ENCODE measurements at places on chromosomes 6 and 20.

GRCh38 chr20:18006684-18007083 lies 37.9 kb downstream of the MGME1 start:
- DNase-seq = no peak

- no peak for DNase-seq
Measured at GRCh38 chr6:3236005-3236404, 8.6 kb upstream of the TUBB2B start.

DNA sequence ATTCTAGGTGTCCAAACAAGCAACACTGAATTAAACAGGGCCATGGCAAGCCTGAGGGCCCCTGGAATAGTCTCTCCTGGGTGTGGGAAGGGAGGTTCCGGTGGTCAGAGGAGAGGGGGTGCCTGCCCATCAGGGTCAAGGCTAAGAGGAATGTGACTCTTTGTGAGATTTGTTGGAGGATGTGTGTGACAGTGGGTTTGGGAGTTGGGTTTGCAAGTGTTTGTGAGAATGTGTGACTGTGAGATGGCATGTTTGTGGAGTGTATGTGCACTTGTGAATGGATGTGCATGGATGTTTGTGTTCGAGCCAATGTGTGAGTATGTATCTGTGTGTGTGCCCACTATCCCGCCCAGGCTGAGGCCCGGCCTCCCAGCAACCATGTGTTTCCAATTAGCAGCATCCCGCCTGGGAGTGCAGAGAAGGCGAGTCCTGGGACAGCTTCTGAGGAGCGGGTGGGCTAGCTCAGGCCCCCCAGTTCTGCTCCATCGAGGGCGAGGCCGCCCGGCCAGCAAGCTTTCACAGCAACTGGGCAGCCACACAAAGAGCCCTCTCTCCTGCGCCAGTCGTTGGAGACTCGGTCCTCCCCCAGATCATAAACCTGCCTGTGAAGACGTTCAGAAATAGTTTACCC lies 12.6 kb downstream of the FOXC1 start:
- no peak for DNase-seq

GRCh38 chr6:119129148-119129967 lies 50.9 kb upstream of the FAM184A start:
- no peak for DNase-seq

DNA sequence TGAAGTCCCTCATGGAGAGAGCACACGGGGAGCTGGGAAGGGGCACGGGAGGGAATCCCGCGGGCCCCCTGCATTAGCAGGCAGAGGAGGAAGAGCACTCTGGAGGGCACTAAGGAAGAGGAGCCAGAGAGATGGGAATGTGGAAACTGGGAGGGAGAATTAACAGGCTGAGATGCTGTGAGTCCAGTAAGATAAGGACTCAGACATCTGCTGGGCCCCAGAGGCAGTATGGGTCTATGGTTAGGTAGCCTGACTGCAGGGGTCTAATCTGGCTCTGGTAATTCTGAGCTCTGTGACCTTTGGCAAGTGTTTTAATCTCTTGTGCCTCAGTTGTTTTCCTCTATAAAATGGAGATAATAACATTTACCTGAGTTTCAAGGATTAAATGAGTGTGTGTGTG lies 15.7 kb upstream of the SRSF3 start:
- DNase-seq = no peak

DNA sequence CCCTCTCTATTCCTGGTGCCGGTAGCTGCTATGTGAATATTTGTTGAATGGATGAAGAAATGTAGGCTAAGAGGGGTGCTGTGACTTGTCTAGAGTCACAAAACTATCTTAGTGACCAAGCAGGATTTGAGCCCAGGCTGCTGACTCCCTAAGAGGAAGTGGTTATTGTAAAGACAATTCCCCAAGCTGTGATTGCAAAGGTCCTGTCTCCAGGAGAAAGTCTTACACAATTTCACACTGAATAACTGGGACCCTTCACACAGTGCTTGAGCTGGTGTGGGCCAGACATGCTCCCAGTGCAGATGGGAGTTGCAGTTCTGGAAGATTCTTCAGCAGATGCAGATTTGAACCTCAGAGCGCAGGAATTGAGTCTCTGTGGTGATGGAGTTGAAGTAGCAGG lies 38.1 kb downstream of the IYD start:
- DNase-seq = no peak

DNA sequence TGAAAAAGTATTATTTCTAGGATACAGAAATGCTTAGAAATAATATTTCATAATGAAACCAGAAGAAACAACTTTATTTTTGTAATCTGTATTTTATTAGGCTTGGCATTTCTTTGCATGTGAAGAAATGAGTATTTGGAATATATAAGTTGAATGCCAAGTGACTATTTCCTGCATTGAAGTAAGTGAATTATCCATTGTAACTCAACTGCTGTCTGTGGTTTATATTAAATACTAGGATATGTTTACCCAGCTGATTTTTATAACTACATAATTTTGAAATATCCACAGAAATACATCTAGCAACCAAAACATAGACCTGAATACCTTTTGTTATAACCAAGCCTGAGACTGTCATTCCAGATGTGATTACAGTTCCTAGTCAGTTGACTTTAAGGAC lies 207.6 kb downstream of the THBS2 start:
- no peak for DNase-seq

DNA sequence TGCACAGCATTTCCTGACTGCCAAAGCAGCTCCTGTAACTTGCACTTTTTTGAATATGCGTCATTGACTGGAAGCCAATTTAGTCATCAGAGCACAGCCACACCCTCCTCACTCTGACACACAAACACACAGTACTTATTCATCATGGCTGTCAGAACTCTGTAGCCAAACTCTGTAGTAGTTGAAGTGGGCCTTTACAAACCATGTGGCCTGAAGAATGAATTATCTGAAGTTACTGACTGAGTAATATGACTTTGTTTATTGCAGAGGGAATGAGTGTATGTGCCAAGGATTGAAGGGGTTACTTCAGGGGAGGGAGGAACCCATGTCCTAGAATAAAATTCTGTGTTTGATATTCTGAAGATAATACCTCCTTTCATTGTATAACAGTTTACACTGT lies 102.7 kb downstream of the FIG4 start:
- no peak for DNase-seq

GRCh38 chr20:56417911-56418310 lies 5.9 kb downstream of the CASS4 start:
- no peak for DNase-seq

DNA sequence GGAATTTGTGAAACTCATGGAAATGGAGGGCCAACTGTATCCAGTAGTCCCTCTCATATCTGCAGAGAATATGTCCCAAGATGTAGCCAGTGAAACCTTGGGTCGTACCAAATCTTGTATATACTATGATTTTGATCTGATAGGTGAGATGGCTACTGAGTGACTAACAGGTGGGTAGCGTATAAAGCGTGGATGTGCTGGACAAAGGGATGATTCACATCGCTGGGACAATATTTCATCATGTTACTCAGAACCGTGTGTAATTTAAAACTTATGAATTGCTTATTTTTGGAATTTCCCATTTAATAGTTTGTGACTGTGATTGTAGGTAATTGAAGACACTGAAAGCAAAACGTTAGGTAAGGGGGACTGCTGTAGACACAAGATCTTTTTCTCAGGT lies 144.1 kb downstream of the SMAP1 start:
- DNase-seq = no peak

- peak; percentile 75 for DNase-seq
Measured at GRCh38 chr6:149922642-149923326, at the start of gene RAET1G. TSS of gene RAET1G (minus strand) at chr6:149923121. CDS start at chr6:149923010, 111 bp downstream.

- no peak for DNase-seq
Measured at GRCh38 chr6:147530132-147531060, 21.9 kb downstream of the SAMD5 start.

GRCh38 chr20:44609006-44609515 lies 26.7 kb downstream of the PKIG start:
- no peak for DNase-seq

DNA sequence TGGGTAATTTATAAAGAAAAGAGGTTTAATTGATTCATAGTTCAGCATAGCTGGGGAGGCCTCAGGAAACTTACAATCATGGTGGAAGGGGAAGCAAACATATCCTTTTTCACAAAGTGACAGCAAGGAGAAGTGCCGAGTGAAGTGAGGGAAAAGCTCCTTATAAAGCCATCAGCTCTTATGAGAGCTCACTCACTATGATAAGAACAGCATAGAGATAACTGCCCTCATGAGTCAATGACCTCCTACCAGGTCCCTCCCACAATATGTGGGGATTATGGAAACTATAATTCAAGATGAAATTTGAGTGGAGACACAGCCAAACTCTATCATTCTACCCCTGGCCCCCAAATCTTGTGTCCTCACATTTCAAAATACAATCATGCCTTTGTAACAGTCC lies 115.8 kb upstream of the LAMA2 start:
- DNase-seq = no peak

GRCh38 chr20:49965781-49966305 lies 16.9 kb upstream of the SNAI1 start:
- DNase-seq = no peak

GRCh38 chr6:130885392-130886192 lies 58.4 kb downstream of the SMLR1 start:
- peak; percentile 68 for DNase-seq

DNA sequence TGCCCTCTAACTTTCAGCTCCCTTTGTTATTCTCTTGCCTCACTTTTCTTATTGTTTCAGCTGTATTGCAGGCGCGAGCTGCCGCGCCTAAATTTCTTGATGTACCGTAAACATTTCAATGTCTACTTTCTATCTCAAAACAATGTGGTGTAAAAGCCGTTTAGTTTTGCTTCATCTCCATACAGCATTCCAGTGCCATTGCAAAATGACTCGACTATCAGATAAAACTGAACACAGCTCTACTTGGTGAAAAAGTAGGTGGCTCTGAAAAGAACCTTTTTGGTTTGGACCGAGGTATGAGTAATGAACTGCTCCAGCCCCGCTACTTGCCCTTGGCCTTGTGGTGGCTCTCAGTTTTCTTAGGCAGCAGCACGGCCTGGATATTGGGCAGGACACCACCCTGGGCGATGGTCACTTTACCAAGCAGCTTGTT lies 74.6 kb downstream of the OR2B2 start:
- DNase-seq = no peak

DNA sequence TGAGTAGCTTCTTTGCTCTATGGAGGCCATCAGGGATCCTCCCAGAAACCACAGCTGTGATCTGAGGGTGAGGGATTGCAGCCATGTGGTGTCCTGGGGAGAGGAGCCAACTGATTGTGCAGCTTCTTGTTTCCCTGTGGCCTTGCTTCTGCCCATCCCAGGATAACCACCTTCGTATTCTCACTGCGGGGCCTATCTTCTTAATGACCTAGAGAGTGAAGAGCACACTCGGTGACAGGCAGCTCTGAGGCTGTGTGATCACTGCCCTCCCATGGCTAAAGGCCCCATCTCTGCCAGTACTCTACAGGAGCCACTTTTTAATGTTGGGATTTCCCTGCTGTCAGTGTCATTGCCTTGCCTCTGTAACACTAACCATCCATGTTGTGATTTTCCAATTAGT lies 5.3 kb upstream of the RAET1L start:
- DNase-seq = no peak

DNA sequence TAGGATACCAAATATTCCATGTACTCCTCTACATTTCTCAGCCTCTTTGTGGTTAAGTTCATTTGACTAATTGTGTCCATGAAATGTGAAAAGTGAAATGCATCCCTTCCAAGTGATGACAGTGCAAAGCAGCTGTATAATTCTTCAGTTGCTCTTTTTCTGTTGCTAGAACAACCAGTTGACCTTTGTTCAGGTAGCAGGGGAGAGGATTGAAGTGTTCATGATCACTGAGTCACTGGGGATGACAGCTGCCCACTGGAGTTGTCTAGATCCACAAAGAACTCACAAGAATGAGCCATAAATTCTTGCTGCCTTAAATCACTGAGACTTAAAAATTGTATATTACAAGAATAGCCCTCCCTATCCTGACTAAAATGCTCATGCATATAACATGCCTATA lies 254.6 kb downstream of the EPHA7 start:
- DNase-seq = no peak

- DNase-seq = no peak
Measured at GRCh38 chr6:57262901-57263694, 41.0 kb upstream of the RAB23 start.

- no peak for DNase-seq
Measured at GRCh38 chr6:46655803-46656202, 3.0 kb downstream of the SLC25A27 start.

GRCh38 chr6:121925024-121925423 lies 474.4 kb upstream of the HSF2 start:
- DNase-seq = no peak

- DNase-seq = no peak
Measured at GRCh38 chr6:143823548-143823947, 19.6 kb upstream of the LTV1 start.

GRCh38 chr6:88167352-88167937 lies 1.3 kb upstream of the CNR1 start:
- no peak for DNase-seq

GRCh38 chr20:58097429-58097828 lies 131.0 kb downstream of the ANKRD60 start:
- DNase-seq = no peak

- DNase-seq = no peak
Measured at GRCh38 chr6:26347699-26348098, 17.3 kb upstream of the BTN3A2 start.

GRCh38 chr6:108947114-108947854 lies 99.1 kb downstream of the ARMC2 start:
- no peak for DNase-seq

DNA sequence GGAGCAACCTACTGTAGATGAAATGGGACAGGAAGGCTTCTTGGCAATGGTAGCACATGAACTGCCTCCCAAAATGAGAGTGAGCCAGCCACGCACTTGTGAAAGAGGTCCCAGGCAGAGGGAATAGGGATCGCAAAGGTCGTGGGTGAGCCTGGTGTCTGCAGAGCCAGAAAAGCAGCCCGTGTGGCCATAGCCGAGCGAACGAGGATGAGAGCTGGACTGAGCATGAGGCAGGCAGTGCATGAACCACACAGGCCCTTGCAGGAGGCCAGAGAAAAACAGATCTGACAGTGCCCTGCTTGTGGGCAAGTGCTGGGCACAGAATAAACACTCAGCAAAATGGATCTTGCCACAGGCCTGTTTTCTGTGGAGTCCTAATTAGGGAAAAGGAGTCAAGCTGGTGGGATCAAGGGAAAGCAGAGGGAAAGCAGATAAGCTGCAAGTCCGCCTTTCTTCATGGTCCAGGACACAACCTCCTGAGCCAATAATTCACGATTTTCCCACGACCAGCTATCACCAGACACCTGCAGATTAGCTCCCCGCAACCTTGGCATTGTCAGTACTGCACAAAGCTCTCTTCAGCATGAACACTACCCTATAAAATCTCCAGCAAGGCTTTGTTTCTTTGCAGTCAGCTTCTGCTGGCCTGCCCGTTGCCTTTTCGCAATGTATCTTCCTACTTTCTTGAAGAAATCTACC lies 44.0 kb downstream of the GCNT2 start:
- no peak for DNase-seq

DNA sequence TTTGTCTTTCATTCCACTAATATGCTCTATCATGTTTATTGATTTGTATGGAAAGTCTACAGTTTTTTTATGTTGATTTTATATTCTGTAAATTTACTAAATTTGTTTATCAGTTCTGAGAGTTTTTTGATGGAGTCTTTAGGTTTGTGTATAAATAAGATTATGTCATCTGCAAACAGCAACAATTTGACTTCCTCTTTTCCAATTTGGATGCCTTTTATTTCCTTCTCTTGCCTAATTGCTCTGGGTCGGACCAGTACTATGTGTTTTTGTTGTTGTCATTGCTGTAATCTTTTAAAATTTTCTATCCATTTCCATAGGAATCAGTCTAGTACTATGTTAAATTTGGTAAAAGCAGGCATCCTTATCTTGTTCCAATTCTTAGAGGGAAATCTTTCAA lies 31.5 kb upstream of the POLR1H start:
- DNase-seq = no peak

Measured in T follicular helper cell (primary cell).